SW480 (cell line): ENCODE measurements at places on chromosomes 7 and 10.

DNA sequence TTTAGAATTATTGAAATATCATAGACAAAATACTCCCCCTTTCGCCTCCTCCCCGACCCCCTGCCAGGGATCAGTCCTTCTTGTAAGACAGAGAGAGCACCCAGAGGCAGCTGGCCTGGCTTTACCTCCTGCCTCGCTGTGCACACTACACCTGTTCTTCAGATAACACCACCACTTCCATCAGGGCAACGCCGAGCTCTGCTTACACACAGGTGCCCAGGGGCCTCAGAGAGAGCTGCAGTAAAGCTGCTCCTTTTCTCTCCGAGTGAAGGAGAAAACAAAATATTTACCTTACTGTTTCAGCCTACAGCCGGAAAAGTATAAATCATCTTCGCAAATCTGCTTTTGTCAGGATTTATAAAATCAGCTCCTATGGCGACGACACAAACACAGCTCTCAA is 80.7 kb downstream of the HIPK2 start:
- DNase-seq: no peak

DNA sequence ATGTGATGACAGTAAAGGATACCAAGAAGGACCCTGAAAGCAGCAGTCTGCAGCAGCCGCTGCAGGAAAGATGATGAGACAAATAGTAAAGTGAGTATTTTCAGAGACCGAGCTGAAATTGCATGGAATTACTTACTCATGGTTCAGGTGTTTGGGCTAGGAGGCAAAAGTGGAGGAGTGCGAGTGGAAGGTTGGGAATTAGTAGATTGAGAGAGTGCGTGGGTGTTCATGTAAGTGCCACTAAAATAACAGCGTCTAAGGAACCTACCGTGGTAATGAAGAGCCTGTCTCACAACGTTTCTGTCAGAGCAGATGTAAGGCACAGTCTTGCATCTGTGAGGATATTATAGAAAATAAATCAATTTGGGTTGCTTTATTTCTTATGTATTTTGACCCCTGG is 48.3 kb upstream of the FMC1 start:
- no peak for DNase-seq

DNA sequence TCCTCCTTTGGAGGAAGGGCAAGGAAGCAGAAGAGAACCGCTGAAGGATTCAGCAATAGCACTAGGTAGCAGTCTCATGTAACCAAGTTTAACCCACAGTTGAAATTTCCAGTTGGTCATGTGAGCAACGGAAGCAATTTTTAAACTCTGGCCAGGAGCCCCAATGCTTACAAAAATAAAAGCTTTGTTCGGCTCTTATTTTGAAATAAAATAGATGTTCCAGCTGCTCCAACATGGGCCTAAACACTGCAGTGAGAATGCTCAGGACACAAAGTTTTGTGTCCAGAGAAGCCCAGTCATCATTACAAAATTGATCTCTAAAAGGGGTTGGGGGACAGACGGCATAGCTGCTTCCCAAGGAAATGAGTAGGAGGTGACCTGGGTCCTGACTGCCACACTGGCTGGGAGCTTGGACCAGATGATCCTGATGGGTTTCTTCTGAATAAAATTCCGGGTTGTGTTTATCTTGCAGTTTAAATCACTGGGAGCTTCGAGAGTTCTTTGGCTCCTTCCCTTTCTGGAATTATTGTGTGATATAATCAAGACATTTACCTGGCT is 452 bp upstream of the TMEM140 start:
- DNase-seq: no peak

DNA sequence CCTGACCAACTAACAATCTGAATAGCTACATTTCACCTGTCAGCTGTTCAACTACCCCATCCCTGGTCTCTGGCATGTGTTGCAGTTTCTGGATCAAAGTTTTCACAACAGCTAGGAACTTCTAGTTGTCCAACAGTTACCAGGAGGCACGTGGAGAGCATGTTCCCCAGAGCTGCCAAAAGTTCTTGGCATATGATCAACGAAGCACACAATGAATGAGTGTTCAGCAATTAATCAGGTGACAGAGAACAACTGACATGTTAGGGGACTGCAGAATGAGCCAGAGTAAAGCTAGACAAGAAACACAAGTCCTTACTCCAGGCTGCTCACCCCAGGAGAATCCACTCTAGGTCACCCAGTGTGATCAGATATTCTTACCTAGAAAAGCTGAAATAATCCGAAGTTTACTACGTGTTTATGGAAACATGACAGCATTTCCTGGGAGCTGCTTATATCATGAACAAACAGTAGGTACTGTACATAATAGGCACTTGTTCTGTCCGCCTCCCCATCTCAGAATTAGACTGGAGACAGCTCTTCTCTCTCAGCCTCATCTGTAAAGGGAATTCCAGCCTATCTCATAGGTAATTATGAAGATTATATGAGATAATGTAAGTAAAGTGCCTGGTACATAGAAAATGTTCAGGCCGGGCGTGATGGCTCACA is 50.6 kb downstream of the ZNF438 start:
- no peak for DNase-seq

DNA sequence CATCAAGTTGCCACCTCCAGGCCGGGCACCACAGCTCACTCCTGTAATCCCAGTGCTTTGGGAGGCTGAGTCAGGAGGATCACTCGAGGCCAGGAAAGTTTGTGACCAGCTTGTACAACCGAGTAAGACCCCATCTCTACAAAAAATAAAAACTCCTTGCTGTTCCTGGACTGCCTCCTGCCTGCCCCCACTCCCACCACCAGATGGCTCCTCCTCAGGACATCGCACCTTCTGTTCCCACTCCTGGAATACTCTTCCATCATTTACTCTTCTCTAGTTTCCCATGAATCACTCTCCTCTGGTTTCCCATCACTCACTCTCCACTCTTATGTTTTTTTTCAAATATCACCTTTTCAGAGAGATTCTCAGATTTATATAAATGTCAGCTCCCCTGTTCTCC is 540.7 kb downstream of the CALN1 start:
- DNase-seq: peak; percentile 18

- no peak for DNase-seq
Measured at GRCh38 chr7:80720146-80720545, 81.7 kb downstream of the CD36 start.
